Left kidney (tissue), 8 donors: ENCODE measurements at places on chromosomes 3 and 15. TPM values are rescaled to one million over a fixed set of nuclear protein-coding genes. Genes with fewer than 3 reads are reported as not detected.

MOBP gene
- 0.22 TPM for polyA plus RNA-seq

- no peak for DNase-seq
These were observed 51.2 kb upstream of the THRB start for GRCh38 chr3:24545887-24546286.

SIDT1 gene
- 3.8 TPM for polyA plus RNA-seq

RAD54L2 gene
- polyA plus RNA-seq: 20.8 TPM

- peak; percentile 27 for DNase-seq
These were observed 418.4 kb upstream of the RARB start for GRCh38 chr3:25009665-25010064.

LMCD1 gene
- polyA plus RNA-seq: 26.4 TPM

GRCh38 chr3:8445861-8446260 is 55.8 kb upstream of the LMCD1 start:
- DNase-seq: no peak

- peak; percentile 87 for DNase-seq
These were observed 21.8 kb downstream of the IGDCC4 start for GRCh38 chr15:65400760-65401610.

DNA sequence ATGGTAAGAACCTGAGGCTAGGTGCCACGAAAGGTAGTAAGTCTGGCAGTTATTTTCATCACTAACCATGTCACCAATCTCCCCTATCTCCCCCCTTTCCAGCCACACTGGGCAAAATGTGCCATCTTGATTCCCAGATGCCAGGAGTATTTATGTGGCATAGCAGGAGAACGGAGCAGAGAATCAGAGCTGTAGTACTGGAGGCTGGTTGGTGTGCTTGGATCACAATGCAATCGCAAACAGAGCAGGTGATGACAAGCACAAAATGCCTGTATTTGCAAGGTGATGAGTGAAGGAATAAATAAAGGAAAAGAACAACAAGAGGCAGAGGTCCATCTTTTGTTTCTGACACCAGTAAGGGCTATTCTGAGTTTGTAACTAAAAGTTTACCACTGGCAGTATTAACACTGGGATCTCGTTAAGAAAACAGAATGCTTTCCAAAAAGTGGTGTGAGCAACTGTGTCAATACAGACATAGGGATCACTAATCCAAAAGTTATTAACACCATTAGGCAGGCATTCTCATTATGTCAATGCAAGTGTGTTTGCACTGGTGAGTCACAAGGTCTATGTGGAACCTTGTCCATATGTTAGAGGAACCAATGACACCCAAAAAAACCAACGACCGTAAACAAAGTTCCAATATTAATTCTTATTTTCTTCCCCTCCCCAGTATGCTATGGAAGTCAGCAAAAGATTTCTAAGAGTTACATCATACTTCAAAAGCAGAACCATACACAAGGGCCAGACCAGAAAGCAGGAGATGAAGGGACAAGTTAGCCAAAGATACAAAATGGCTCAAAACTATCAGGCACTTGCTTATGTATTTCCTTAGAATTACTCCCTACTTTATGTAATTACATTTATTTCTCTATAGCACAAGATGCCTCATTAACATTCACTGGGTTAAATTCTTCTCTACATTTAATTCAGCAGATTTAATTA is 556.6 kb downstream of the FOXP1 start:
- no peak for DNase-seq

- DNase-seq: peak; percentile 60
These were observed 534.6 kb upstream of the ATP11B start for GRCh38 chr3:182258538-182259177.

- DNase-seq: no peak
These were observed 85.1 kb downstream of the ANP32A start for GRCh38 chr15:68735610-68736009.

GRCh38 chr3:58706395-58707167 is 40.0 kb upstream of the FAM3D start:
- no peak for DNase-seq

- no peak for DNase-seq
These were observed 605.0 kb downstream of the NLGN1 start for GRCh38 chr3:174002543-174002942.
